ENCODE measurements at places on chromosomes 5 and 9.

- DNase-seq: no peak
Measured at GRCh38 chr9:129375845-129376244, 197.8 kb upstream of the IER5L start.

- no peak for DNase-seq
Measured at GRCh38 chr5:158549311-158549710, 550.4 kb downstream of the EBF1 start.

DNA sequence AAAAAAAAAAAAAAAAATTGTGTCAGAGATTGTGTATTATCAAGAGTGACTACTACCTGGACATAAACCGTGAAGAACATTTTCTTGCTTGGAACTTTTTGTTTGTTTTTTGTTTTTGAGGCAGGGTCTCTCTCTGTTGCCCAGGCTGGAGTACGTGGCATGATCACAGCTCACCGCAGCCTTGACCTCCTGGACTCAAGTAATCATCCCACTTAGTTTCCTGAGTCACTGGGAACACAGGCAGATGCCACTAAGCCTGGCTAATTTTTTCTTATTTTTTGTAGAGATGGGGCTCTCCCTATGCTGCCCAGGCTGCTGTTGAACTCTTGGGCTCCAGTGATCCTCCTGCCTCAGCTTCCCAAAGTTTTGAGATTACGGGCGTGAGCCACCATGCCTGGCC lies 25.8 kb downstream of the DCP2 start:
- DNase-seq: no peak

GRCh38 chr9:111037356-111037707 lies 938 bp downstream of the LPAR1 start:
- DNase-seq: no peak

- DNase-seq: no peak
Measured at GRCh38 chr5:42719034-42719433, 37.6 kb upstream of the CCDC152 start.

- no peak for DNase-seq
Measured at GRCh38 chr9:128838338-128838737, 8.7 kb upstream of the SPOUT1 start.

- DNase-seq: no peak
Measured at GRCh38 chr5:78283802-78284201, 10.7 kb downstream of the AP3B1 start.

GRCh38 chr5:83470526-83471404 lies 779 bp upstream of the VCAN start:
- DNase-seq: no peak

GRCh38 chr9:103798620-103799019 lies 295.5 kb upstream of the SMC2 start:
- DNase-seq: no peak

GRCh38 chr5:112245656-112246055 lies 173.4 kb downstream of the EPB41L4A start:
- no peak for DNase-seq

- DNase-seq: no peak
Measured at GRCh38 chr5:103800741-103801495, 238.3 kb upstream of the NUDT12 start.

GRCh38 chr5:150272531-150272930 lies 17.0 kb downstream of the CAMK2A start:
- DNase-seq: no peak

DNA sequence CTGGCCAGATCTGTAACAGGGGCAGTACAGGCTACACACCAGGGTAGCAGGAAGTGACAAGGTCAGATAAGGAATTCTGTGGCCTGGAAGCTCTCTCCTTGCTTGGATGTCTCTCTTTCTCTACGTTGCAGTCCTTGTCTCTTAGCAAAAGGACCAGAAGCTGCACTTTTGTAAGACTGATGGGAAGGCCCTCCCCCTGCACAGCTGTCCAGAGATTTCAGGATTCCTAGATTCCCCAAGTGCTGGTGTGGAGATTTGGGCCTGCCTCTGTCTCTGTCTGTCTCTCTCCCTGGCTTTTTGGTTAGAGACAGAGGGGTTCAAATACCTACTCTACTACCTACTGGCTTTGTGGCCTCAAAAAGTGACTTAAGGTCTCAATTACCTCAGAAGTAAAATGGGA lies 10.0 kb upstream of the CNTFR start:
- DNase-seq: no peak

GRCh38 chr5:177103523-177104253 lies 17.0 kb downstream of the FGFR4 start:
- no peak for DNase-seq
